ENCODE measurements at places on chromosomes 12 and 14. TPM values are rescaled to one million over a fixed set of nuclear protein-coding genes. Genes with fewer than 3 reads are reported as not detected.

Gene RAD52
- polyA plus RNA-seq: 4.1 TPM

Gene SLC5A8
- not detected for polyA plus RNA-seq

Gene SIX6
- polyA plus RNA-seq: not detected

Gene TAS2R7
- polyA plus RNA-seq: not detected

Gene TSPAN31
- polyA plus RNA-seq: 46.9 TPM

Gene CLEC2B
- polyA plus RNA-seq: 72.9 TPM

Gene KRT75
- not detected for polyA plus RNA-seq

Gene STAC3
- polyA plus RNA-seq: not detected

Gene RASSF3
- polyA plus RNA-seq: 4.0 TPM

Gene ANKRD33
- polyA plus RNA-seq: not detected

Gene LHX5
- not detected for polyA plus RNA-seq

Gene KCNH3
- 1.4 TPM for polyA plus RNA-seq

Gene PTPRQ
- not detected for polyA plus RNA-seq

Gene POTEG
- polyA plus RNA-seq: not detected

Gene AMDHD1
- 0.68 TPM for polyA plus RNA-seq

Gene GPD1
- not detected for polyA plus RNA-seq

Gene MOK
- polyA plus RNA-seq: 2.8 TPM

Gene TMEM30B
- polyA plus RNA-seq: 6.5 TPM

Gene LAG3
- 37.3 TPM for polyA plus RNA-seq

Gene CCDC177
- not detected for polyA plus RNA-seq

Gene KCNH5
- not detected for polyA plus RNA-seq

Gene TOGARAM1
- 11.4 TPM for polyA plus RNA-seq

Gene TBX3
- polyA plus RNA-seq: not detected

Gene NTN4
- 4.2 TPM for polyA plus RNA-seq

Gene ZDHHC22
- not detected for polyA plus RNA-seq

Gene LDHB
- 1,224 TPM for polyA plus RNA-seq

Gene VDR
- 0.54 TPM for polyA plus RNA-seq

Gene KRT83
- not detected for polyA plus RNA-seq
